ENCODE measurements at places on chromosomes 7 and 10.
A peak's percentile ranks its signal among the peaks of the same experiment; 100 is the strongest.

DNA sequence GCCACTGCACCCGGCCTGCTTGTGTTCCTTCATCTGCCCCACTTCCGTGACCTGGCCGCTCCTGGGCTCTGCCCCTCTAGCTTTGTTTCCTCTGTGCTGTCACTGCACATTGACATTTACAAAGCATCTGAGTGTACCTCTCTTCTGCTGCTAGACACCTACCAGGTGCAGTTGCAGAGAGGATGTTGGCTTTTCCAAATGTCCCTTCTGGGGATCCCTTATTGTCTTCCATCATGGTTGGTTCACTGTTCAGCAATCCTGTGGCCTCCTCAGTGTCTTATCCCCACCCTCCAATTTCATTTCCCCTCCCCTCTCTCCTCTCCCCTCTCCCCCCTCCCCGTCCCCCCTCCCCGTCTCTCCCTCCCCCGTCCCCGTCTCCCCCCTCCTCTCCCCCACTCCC lies 13.8 kb downstream of the VWA2 start:
- DNase-seq: no peak

DNA sequence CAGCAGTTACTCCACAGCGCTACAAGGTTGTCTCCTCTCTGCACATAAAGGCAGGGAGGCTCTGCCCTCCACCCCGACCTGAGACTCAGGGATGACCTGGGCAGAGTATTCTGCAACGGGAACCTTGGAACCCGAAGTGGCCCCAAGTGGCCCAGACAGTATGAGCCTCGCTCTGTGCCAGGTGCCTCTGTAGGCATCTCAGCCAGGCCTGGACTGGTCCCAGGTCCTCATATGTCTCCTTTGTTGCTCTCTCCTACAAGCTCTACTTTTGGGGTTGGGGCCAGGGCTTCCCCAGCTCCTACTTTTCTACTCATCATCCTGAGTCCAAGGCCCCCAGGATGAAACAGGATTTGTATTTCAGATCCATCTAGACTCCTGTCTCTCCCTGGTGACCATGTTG lies 241.5 kb upstream of the PRSS1 start:
- no peak for DNase-seq

GRCh38 chr10:3109633-3110032 lies 42.3 kb downstream of the PFKP start:
- DNase-seq: no peak

DNA sequence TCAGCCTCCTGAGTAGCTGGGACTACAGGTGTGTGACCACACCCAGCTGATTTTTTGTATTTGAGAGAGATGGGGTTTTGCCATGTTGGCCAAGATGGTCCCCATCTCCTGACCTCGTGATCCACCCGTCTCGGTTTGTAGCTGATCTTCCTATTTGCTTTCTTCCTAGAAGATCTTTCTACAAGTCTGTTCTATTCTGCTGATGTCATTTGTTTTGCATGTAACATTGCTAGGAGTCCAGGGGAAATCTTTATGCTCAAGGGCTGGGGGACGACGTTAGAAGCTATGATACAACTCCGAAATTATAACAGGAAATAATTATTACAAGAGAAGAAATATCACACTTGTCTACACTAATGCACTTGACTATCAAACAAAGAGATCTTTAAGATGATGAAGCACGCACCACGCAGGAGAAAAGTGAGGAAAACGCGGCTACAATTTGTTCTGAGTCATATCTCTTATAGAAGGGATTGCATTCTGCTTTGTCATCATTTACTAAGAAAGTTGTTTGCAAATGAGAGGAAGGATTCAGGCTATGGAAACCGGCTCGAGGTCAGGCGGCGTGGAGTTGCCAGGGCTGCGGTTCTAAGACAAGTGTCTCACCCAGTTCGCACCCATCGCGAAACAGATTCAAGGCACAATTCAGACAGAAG lies 103.0 kb upstream of the CARD11 start:
- DNase-seq: no peak

- no peak for DNase-seq
Observed at GRCh38 chr10:122362621-122363020, 11.9 kb upstream of the PLEKHA1 start.

GRCh38 chr7:2640846-2641316 lies 9.1 kb downstream of the TTYH3 start:
- no peak for DNase-seq

DNA sequence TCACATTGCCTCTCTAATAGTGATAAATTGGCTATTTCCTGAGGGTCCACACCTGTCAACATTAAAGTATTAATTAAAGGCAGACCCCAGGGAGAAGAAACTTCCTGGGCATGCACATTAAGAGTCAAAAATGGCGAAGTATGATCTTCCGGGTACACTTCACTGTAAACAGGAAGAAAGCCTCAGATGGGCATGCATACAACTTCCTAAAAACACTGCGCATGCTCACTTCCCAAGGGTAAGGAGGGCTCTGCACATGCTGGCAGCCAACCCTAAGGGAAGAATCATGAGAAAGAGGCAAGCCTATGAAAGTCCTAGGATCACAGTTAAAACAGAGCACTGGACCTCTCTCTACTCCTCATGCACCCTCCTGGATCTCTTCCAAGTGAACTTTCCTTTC lies 80.1 kb upstream of the IMMP2L start:
- DNase-seq: no peak

DNA sequence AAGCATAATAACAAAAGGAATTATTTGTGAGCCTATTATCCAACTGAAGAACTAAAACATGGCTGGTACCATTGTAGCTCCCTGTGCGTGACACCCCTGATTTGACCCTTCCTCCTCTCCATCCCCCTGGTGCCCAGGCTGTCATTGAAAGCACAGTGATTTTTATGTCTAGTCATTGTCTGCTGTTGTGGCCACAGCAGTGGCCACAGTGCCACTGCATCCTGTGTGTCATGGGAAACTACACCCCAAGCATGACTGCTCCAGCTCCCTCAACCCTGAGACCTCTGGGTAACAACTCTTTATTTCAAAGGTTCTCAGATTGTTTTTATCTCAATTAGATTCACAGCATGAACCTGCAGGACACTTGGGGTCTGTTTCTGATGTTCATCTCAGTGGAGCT lies 52.0 kb downstream of the ERLIN1 start:
- DNase-seq: no peak

DNA sequence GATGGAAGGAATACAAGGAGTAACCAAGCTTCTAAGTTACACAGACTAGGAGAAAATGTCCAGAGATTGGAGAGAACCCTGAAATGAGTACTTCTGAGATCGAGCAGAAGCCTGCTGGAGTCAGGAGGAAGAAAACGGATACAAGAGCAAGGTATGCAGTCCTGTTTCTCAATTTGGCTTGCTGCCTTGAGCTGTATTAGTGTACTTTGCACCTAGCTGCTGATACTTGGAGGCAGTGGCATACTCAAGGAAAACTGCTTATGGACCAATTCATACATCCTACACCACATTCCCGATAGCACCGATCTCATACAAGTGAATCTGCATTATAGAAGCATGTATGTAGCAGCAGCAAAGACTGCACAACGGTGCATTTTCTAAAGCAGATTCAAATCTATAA lies 14.4 kb downstream of the PIP4K2A start:
- no peak for DNase-seq

DNA sequence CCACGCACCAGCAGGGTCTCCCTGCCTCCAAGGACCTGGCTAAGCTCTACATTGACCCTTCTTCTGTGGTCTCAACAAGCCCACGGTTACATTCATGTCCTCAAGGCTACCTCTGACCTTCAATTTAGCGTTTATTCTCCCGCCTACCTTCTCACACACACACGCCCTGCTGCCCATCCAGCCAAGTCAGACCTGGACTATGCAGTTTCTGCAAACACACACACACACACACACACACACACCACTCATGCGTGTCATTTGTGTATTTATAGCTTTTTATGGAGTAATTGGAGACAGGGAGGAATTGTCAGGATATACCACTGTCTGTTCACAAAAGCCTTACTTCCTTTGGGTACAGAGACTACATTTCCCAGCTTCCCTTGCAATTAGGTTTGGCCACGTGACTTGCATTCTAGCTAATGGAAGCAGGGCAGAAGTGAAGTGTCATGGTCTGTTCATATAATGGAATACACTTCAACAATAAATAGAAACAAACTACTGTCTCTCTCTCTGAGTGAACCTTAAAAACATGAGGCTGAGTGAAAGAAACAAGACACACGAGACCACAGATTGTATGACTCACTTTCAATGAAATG lies 53.8 kb upstream of the CPXM2 start:
- peak; percentile 8 for DNase-seq

DNA sequence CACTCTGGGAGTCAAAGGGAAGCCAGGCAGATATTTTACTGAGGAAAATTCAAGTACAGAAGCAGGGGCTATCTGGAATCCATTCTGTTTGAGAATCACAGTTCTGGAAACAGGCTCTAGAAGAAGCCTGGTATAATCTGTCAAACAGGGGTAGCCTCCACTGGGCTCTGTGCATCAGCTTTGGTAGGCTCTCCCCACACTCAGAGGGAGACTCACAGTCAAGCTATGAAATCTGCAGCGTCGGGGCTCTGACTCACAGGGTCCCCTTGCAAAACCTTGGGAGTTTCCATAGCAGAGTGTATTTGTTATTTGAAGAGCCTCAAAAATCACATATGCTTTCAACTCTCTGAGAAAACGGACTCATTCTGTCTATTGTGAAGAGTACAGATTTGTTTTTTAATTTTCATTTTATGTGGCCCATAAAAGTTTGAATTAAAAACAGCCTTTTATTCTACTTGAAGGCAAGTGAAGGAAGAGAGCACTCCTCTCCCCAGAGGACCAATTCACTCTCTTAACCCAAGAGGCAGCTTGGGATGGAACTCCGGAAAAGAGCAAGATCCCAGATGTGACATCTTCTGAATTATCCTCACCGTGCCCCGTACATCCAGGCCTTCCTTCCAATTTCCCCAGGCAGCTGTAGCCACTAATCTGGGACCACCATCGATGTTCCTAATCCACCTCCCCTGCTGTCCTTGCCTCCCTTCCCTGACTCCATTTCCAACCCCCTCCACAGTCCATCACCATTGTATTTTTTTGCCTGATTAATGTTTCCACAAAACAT lies 590.9 kb upstream of the MGMT start:
- DNase-seq: no peak

DNA sequence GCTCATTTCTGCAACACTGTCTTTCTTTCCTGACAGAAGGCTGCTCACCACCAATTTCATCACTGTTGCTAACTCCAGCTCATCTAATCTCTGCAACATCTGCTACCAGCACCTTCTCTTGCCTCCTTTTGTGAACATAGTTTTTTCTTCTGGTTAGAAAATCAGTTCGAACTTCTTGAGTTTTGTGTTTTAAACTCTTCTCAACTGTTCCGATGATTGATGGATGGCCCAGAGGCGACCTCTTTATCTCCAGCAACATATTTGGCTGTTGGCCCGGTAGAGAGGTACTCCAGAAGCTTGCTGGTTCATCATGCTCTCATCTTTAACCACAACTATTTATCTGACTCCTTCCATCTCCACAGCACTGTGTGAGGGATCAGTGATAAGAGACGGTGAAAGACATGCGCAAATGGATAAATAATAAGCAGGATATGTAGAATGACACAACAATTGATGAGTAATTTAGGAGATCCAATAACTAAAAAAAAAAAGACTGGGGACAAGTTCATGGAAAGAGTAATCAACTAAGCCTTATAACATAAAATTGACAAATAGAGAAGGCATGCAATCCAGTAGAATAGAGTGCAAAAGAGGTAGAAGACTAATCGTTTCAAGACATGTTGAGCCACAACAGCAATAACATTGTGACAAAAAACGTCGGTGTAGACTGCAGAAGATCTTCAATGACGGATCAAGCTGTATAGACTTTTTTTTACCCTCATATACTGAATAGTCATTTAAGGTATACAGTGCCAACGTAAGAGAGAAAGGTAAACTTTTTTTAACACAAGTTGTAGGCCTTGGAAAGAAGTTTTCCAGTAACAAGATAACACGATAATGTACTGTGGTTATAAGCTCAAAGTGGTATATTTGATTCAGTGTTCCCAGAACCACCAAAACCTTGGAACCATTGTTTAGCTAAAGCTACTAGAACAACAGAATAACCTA lies 152.2 kb downstream of the CRPPA start:
- no peak for DNase-seq

DNA sequence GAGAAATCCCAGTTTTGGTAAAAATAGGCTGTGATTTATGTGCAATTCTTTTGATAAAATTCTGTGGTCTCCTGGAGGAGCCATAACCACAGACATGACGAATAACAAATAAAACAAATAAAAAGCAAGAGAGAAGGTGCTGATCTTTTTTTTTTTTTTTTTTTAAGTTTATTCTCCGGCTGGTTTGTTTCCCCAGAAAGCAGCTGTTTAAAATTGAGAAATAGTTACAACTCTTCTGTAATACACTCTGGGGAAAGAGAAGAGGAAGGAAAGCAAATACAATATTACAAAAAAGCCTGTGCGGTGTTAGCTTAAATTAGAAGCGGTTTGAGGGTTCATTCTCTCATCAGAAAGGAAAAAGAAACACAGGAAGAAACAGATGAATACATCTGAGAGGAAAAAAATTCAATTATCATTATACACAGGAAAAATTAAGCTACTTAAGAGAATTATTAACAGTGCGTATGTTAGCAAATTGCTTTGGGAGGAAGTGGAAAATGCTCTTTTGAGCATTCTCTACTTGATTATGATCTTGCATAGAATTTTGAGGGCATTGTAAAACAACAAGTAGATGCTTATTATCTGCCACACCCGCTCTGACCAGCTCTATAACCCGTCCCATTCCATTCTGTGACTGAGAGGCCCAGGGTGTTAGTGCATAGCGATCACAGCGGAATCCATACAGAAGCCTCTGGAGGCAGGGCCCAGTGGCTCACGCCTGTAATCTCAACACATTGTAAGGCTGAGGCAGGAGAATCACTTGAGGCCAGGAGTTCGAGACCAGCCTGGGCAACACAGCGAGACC lies 40.6 kb upstream of the WAC start:
- DNase-seq: peak; percentile 25

DNA sequence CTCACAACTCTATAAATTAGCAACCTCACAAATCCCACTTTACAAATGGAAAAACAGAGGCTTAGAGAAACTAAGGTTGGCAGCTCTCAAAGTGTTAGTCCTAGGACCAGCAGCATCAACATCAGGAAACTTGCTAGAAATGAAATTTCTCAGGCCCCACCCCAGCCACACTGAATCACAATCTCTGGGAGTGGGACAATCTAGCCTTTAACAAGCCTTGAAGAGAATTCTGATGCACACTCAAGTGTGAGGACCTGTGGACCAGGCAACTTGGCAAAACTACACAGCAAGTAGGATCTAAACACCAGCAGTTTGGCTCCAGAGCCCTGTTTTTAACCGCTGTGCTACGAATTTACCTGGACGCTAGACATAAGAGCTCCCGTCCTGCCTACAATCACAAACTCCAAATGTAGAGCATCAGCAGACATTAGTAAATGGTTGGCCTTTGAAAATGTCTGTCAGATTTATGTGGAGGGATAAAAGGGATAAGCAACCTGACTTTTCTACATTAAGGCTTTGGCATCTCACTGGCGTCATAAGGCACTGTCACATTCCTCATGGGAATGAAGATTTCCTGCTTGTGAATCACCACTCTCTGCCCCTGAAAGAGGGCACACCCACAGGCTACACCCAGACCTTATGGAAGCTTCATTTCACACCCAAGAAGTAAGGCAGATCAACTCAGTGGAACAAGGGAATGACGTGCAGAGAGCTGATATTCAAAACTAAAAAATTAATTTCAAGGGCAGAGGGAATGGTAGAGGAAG lies 34.5 kb downstream of the PPP1R3C start:
- no peak for DNase-seq

- DNase-seq: peak; percentile 44
Observed at GRCh38 chr10:119817991-119818888, 54.4 kb downstream of the MCMBP start.

- peak; percentile 9 for DNase-seq
Observed at GRCh38 chr7:96708872-96709271, 774 bp downstream of the SEM1 start.
